ENCODE measurements at places on chromosomes 2 and 18.

GRCh38 chr2:80531319-80531718 lies 226.8 kb upstream of the LRRTM1 start:
- no peak for DNase-seq

DNA sequence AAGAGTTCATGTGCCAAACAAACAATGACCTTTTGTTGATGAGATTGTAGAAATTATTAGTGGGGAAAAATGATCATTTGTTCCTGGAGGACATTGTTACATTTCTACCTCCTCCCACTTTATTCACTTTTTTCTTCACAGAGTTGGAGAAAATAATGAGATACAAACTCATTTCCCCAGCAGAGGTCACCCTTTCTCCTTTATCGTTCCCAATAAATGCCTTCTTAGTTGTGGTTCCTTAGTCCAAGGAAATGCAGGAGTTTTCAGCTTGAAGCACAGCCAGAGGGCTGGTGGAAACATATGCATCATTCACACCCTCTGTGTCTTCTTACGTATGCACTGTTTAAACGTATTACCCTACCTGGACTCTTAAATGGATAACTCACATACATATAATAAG lies 108.8 kb downstream of the SLC4A3 start:
- DNase-seq, result peak; percentile 29

- DNase-seq, result no peak
These were observed 364.0 kb downstream of the LRATD1 start for GRCh38 chr2:14996351-14997014.

DNA sequence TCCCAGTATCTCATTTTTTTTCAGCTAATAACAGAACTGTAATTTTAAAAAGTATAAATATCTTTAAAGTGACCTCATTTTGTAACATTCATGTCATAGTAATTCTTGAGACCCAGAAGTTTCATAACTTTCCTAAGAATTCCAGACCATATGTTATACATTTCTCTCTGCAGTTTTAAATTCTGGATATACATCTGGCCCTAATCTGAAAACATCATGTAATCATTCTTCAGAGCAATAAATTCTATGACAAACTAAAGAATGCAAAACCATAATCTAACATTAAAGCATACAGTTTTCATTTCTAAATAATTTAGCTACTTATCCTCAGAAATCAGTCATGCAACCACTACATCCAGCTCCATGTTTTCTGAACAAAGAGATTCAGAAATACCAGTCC lies 198.3 kb upstream of the SLC35G4 start:
- DNase-seq, result no peak

- DNase-seq, result peak; percentile 54
These were observed 55.3 kb downstream of the EDAR start for GRCh38 chr2:108933691-108934117.

- no peak for DNase-seq
These were observed 1530.9 kb upstream of the LRRTM1 start for GRCh38 chr2:81835321-81836000.

GRCh38 chr2:16177671-16178180 lies 237.4 kb downstream of the MYCN start:
- no peak for DNase-seq

- no peak for DNase-seq
These were observed 121.9 kb downstream of the HDAC4 start for GRCh38 chr2:239278941-239279365.

- DNase-seq, result no peak
These were observed 197.4 kb downstream of the DSEL start for GRCh38 chr18:67319109-67319508.

- no peak for DNase-seq
These were observed 220.9 kb upstream of the REV1 start for GRCh38 chr2:99710721-99711120.

- no peak for DNase-seq
These were observed 56.0 kb downstream of the TMEM247 start for GRCh38 chr2:46535360-46535759.

- no peak for DNase-seq
These were observed 30.3 kb downstream of the TNS1 start for GRCh38 chr2:217972490-217972889.

GRCh38 chr2:220191031-220191430 lies 563.6 kb downstream of the SLC4A3 start:
- DNase-seq, result no peak

DNA sequence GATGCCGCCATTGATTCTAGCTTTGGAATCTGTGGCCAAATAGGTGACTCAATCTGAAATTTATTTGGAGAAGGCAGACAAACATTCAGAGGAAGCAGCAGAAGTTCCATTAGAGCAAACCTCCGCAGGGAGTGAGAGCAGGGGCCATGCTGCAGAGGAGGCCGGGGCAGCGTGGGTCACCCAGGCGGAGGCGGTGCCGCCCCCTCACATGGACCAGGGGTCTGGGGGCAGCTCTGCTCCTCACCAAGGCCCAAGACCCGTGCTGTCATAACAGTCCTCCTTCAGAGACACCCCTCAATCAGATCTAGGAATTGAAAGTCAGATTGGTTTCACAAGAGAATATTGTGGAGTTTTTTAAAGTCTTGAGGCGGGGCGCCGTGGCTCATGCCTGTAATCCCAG lies 92.4 kb downstream of the GBX2 start:
- DNase-seq, result no peak

DNA sequence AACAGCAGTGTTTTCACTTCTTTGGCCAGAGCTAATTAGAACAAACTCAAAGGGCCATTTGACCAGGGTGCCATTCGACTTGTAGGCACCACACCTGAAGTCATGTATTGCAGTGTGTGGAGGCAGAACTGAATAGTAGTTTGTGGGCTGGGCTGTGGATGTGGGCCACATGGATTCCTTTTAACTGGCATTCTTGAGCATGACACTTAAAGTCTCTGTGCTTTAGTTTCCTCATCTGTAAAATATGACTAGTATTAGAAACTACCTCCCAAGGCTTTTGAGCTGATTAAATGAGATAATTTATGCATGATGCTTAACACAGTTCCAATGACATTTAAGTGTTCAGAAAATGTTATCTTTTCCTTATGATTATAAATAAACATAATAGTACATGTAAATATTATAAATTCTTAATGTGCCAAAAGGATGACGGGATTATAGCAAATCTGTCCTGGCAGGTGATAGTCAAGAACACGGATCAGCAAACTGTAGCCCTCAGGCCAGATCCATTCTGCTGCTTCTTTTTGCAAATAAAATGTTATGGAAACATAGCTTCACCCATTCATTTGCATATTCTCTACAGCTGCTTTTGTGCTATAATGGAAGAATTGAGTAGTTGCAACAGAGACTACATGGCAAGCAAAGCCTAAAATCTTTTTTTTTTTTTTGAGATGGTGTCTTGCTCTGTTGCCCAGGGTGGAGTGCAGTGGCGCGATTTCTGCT lies 36.3 kb upstream of the CCDC68 start:
- no peak for DNase-seq

DNA sequence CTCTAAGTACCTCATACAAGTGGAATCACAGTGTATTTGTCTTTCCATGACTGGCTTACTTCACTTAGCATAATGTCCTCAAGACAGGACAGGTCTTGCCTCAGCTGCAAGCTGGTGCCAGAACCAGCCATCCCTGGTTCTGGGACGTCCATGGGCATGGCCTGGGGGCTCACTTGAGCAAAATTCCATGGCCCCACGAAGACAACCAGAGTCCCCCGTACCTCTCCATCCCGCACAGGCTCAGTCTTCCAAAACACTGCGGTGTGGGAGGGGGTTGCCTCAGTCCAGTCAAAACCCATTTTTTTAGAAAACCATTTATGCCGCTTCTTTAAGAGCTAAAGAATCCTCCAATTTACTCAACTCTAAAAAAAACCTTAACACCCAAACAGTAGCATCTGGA lies 21.7 kb upstream of the CABLES1 start:
- no peak for DNase-seq

- DNase-seq, result no peak
These were observed 6.5 kb downstream of the CHRND start for GRCh38 chr2:232532419-232532818.

- no peak for DNase-seq
These were observed 86.3 kb downstream of the PTPN4 start for GRCh38 chr2:119846021-119846420.

DNA sequence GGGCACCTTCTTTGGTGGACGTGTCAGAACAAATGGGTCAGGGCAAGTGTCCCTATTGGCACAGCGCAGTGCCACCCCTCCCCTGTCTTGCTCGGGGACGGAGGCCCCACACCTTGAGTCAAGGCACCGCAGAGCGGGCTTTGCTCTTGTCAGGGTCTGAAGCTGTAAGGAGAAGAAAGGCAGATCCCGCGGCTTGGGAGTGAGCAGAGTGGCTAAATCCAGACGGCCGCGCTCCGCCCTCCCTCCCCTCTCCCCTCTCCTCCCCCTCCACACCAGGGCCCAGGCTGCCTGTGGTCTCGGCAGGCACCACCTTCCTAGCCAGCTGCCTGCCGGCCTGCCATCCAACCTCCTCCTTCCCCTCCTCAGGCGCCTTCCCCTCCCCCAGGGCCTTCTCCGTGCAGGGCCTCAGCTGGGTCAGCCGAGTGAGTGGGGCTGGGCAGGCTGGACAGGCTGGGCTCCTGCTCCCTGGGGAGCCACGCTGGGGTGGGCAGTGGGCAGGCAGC lies 25.8 kb downstream of the SPEG start:
- peak; percentile 54 for DNase-seq

DNA sequence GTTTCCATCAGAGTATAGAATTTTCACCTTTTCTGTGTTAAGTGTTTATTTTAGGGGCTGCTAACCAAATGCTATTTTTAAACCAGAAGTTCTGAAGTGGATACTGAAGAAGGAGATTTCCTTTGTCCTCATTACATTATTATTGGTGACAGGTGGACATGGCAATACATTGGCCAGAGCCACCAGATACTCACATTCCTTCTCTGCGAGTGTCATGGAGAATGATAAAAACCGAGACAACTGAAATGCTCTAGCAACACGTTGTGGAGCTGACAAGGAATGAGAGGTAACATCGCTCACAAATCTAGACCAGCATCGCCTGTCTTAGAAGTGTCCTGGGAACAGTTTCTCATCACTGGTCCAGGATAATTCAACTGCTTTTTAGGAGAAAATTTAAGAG lies 241.2 kb downstream of the IRS1 start:
- DNase-seq, result no peak

DNA sequence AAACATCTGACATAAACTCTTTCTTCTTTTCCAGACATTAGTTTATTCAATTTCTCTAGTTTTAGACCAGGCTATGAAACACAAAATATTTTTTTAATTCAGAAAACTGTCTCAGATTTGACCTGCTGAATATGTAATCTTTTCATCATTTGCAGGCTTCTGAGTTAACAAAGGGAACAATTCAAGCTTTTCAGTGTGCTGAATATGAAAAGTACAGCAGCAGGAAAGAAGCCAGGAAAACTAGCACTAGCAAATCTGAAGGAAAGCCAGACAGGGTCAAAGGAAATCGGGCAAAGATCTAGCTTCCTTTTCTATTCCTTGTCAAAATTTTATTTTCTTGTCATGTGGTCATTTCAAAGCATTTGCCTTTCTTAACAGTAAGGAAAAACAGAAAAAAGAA lies 35.3 kb downstream of the ACVR1C start:
- DNase-seq, result no peak

DNA sequence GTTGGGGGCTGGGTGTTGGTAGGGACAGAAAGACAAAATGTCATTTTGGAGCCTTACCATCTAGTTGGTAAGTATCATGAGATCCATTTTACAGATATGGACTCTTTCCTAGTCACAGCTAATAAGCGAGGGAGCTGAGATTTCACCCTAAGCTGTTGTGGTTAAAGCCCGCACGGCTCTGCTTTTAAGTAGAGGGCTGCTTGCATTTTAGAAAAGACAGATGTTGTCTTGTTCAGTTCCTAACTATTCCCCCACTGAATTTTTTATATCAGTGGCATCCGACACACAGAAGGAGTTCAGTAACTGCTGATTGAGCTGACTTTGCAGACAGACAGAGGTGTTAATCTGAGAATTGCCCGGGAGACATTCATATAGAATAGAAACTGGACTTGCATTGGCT lies 3.7 kb downstream of the QPCT start:
- DNase-seq, result no peak

- DNase-seq, result no peak
These were observed 61.3 kb downstream of the UGP2 start for GRCh38 chr2:63903003-63903402.

DNA sequence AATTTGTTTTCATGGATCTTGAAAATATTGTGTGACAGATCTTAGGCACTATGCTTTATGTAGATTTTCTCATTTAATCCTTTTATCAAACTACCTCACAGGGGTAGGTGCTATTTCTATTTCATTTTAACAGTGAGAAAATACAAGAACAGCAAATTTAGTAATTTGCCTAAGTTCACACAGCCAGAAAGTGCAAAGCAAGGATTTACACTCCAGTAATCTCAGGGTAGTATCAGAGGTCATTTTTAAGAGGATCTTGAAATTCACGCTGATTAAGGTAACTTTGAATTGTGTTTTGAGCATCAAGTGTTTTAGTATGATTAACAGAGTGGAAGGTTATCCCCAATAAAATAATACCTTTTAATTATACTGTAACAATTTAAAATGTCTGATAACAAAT lies 10.1 kb upstream of the KCNJ3 start:
- no peak for DNase-seq

- DNase-seq, result no peak
These were observed 354.9 kb downstream of the PTPRM start for GRCh38 chr18:7921938-7922587.

- no peak for DNase-seq
These were observed 5.7 kb upstream of the CELF4 start for GRCh38 chr18:37571266-37571665.

GRCh38 chr2:68799140-68800026 lies 64.8 kb downstream of the ARHGAP25 start:
- DNase-seq, result peak; percentile 28

GRCh38 chr2:42931818-42932195 lies 139.4 kb upstream of the HAAO start:
- DNase-seq, result no peak

GRCh38 chr2:113918229-113918628 lies 28.3 kb downstream of the ACTR3 start:
- DNase-seq, result no peak

DNA sequence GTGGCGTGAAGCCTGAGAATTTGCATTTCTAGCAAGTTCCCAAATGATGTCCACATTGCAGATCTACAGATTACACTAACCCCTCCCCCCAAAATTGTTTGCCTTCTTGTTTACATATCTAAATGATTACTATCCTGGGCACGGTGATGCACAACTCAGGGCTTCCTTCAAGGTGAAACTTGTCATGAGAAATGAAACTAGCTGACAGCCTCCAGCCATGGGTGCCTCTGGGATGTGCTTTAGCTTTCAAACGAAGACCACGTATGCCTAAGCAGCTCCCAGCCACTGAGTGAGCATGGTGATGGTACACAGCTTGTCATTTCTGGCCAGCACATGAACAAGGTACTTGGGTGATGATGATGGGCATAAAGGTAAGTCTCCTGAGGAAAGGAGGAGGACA lies 464.8 kb upstream of the DDX18 start:
- DNase-seq, result no peak

DNA sequence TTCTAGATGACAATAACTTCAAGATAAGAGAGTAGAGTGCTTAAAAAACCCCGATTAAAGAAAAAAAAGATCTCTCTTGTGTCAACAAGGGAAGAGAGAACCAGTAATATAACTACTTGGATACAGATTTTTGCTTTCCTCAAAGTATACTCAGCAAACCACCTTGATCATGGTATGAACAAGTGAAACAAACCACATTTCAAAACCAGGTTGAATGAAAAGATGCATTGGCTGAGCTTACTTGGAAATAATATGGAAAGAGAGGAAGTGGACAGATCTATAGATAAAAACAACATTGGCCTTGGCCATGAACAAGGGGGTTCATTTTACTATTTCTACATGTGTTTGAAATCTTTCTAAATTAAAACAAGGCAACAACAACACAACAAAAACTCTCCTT lies 50.1 kb downstream of the ATP8B1 start:
- DNase-seq, result no peak

- DNase-seq, result no peak
These were observed at the start of gene ACOXL for GRCh38 chr2:110732422-110733413. Gene ACOXL, plus strand, starts transcription at chr2:110732573. Its CDS starts 35,817 bp downstream, at chr2:110768390.

Data from NCI-H1092 (cell line).